ENCODE measurements at places on chromosomes 11 and 22.

DNA sequence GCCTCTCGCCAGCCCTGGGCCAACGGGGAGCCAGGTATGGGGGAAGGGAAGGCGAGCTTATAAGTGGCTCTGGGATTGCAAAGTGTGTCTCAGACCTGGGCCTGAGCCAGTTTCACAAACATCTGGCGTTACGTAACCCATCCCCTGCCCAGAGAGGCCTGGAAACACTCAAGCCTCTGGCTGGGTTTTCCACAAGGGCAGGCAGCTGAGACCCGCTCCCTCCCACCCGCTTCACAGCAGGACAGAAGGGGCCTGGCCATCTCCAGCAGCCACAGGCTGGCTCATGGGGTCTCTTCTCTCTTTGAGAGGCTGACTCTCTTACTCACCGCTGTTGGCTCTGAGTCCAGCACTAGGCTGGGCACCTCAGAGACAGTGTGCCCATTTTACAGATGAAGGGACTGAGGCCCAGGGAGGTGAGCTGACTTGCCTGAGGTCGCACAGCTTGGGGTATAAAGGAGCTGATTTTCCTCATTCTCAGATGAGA lies 44.5 kb downstream of the TRIOBP start:
- DNase-seq: no peak

- DNase-seq: no peak
Observed at GRCh38 chr11:85530634-85531033, 96.5 kb downstream of the DLG2 start.

DNA sequence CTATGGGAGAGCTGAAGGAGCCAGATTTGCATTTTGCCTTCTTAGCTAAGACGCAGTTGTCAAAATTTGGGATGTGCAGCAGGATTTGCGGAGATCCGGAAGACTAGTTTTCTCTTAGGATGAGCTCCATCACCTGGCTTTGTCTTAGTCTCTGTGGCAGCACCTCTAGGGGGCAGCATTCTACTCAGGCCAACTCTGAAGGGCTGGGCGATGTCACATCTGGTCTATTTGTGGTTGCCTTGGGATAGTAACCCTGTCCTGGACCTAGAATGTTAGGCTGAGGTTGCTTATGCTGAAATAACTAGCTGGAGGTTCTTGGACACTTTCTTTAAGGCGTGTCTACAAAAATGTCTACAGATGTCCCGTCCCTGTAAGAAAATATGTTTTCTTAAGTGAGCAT lies 116.2 kb downstream of the FAT3 start:
- peak; percentile 11 for DNase-seq

- DNase-seq: peak; percentile 69
Observed at GRCh38 chr22:23256986-23257888, 76.9 kb downstream of the BCR start.

DNA sequence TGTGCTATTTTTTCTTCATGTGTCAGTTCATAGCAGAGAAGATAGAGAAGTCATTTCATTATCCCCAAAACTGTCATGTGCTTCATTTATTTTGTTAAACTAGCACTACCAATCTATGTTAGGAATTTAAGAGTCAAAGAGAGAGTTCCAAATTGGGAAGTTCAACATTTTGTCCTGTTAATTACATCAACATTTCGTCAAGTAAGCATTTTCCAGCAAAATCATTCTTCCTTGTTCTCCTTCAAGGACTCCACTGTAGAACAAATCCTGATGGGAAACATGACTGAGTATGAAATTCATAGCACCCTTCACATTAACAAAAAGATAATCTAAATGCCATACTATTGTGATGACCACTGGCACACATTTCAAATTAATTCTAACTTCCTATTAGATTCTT lies 59.1 kb downstream of the PACSIN2 start:
- DNase-seq: no peak

GRCh38 chr11:78085972-78086371 lies 6.3 kb upstream of the NDUFC2 start:
- no peak for DNase-seq

- no peak for DNase-seq
Observed at GRCh38 chr22:33553493-33553892, 366.8 kb downstream of the LARGE1 start.

- no peak for DNase-seq
Observed at GRCh38 chr11:128666397-128666796, 27.5 kb upstream of the FLI1 start.

DNA sequence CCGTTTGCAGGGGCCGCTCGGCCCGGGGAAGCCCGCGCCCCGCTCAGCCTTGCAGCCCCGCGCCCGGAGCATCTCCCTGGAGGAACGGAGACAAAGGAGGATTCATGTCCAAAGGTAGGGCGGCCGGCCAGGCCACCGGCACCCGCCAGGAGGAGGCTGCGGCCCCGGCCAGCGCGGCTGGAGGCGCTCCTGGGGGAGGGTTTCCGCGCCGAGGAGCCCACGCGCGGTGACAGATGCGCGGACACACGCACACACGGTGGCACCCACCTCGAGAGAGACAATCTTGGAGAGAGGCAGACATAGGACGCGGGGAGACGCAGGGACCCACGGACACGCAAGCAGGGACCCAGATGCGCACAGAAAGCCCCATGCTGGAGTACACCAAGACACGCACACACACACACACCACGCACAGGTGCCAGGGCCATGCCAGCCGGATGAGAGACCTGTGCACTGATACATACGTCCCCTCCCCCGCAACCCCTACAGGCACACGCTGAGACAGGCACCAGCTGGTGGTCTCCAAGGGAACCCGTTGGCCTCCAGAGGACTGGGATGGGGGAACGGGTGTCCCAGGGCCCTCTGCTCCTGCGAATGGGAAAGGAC lies 7.8 kb downstream of the SEPTIN3 start:
- DNase-seq: no peak

- no peak for DNase-seq
Observed at GRCh38 chr11:16816358-16817270, 78.2 kb downstream of the C11orf58 start.

DNA sequence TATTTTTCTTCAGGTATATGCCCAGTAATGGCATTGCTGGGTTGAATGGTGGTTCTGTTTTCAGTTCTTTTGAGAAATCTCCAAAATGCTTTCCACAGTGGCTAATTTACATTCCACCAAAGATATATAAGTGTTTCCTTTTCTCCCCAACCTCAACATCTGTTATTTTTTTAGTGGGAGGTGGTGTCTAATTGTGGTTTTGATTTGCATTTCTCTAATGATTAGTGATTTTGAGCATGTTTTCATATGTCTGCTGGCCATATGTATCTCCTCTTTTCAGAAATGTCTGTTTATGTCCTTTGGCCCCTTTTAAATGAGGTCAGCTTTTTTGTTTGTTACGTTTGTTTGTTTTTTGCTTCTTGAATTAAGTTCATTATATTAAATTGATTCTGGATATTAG lies 760.2 kb downstream of the KCNA4 start:
- DNase-seq: no peak

DNA sequence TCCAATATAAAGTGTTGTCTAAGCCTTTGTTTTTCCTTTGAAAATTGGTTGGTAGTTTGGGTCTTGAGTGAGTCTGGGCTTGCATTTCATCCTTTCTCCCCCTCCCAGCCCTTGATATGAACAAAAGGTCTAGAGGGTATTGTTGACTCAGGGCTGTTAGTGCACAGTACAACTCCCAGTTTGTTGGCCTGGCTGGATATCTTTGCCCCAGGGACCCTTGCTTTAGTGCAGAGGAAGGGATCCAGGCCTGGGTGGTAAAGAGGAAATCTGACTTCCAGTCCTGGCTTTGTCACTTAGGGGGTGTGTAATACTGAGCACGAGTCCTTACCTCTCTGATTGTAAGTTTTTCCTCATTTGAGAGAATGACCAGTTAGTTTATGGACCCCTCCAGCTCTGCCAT lies 330.4 kb downstream of the TMEM135 start:
- no peak for DNase-seq

GRCh38 chr22:46638601-46639431 lies 18.6 kb downstream of the GRAMD4 start:
- no peak for DNase-seq

DNA sequence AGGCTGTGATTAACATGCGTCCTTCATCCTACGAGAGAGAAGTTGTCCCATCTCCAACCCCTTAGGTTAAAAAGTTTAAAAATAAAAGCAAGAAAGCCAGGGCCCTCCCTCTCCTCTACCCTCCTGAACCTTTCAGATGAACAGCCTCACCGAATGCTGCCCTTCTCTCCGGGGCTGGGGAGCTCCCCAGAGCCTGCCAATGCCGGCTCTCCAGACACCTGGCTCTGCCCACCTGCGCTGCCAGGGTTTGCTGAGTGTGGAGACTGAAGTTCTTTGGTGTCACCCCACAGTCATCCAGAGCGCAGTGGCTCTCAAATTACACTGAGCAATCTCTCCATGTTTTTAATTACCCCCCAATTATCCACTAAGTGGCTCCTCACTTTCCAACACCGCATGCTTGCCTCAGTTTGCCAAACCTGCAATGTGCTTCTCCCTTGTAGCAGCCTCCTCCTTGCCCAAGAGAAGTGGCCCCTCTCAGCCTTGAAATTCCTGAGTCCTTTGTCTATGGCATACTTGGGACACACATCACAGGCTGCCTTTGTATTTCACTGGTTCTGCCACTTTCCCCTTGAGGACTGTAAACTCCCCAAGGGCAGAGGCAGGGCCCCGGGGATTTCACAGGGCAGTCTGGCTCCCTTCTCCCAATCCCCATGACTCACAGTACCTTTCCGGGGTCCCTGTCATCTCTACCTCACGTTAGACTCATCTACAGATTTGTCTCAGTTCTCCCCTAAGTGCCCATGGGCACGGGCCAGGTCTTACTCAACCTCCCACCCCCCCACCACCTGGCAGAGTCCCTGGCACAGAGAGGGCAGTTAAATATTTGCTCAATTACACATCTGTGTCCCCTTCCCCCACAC lies 2.0 kb downstream of the MYH9 start:
- DNase-seq: no peak

- no peak for DNase-seq
Observed at GRCh38 chr11:101444164-101444563, 139.6 kb downstream of the TRPC6 start.

DNA sequence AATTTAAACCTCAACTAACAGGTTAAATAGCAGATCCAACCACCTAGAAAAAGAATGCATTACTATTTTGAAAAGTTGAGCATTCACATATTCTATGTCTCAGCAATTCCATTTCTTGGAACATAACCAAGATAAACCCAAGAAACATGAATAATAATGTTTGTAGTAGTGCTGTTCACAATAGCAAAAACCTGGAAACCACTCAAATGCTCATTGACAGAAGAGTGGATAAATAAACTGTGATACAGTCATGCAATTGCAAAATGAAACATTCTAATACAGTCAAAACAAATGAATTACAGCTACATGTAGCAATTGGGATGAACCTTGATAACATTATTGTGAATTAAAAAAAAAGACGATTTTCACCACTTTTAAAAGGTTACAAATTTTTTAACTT lies 162.8 kb upstream of the TMEM45B start:
- DNase-seq: no peak

DNA sequence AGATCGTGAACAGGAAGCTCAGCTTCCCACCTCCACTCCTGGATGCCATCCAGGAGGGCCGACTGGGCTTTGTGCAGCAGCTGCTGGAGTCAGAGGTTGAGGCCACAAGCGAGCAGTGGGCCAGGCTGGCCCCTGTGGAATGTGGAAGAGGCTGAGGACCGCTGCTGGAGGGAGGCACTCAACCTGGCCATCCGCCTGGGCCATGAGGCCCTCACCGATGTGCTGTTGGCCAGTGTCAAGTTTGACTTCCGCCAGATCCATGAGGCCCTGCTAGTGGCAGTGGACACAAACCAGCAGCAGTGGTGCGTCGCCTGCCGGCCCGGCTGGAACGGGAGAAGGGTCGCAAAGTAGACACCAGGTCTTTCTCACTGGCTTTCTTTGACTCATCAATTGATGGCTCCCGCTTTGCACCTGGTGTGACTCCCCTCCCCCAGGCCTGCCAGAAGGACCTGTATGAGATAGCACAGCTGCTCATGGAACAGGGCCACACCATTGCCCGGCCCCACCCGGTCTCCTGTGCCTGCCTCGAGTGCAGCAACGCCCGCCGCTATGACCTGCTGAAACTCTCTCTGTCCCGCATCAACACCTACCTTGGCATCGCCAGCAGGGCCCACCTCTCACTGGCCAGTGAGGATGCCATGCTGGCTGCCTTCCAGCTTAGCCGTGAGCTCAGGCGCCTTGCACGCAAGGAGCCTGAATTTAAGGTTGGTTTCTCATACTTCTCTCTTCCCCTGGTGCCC lies 24.9 kb downstream of the ART5 start:
- DNase-seq: no peak

GRCh38 chr11:73393011-73393380 lies 16.8 kb downstream of the RELT start:
- no peak for DNase-seq

DNA sequence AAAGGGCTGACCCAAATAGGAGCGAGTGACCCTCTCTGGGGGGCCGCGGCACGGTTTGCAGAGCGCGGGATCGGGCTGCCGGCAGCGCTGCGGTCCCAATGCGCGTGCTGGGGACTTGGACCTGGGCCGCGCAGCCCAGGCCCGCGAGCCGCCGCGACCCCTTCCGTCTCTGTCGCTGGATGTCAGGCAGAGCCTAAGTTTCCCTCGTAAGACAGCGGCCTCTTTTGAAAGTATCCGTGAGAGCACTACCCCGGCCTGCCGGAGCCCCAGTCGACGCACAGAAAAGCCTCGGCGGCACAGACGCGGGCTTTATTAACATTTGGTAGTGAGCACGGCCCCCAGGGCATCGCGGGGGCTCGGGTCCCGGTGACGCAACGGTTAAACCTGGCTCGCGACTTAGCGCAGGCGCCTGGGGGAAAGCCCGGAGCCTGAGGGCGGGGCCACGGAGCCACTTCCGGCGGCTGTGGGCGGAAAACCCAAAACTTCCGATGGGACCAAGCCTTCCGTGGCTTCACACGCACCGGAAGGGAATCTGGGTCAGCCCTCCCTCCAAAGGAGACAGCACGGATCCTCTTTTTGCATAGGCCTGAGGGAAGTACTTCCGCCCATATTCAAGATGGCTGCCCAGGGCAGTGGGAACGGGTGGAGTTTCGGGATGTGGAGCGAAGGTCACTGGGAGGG lies 14.8 kb downstream of the BAD start:
- peak; percentile 75 for DNase-seq

DNA sequence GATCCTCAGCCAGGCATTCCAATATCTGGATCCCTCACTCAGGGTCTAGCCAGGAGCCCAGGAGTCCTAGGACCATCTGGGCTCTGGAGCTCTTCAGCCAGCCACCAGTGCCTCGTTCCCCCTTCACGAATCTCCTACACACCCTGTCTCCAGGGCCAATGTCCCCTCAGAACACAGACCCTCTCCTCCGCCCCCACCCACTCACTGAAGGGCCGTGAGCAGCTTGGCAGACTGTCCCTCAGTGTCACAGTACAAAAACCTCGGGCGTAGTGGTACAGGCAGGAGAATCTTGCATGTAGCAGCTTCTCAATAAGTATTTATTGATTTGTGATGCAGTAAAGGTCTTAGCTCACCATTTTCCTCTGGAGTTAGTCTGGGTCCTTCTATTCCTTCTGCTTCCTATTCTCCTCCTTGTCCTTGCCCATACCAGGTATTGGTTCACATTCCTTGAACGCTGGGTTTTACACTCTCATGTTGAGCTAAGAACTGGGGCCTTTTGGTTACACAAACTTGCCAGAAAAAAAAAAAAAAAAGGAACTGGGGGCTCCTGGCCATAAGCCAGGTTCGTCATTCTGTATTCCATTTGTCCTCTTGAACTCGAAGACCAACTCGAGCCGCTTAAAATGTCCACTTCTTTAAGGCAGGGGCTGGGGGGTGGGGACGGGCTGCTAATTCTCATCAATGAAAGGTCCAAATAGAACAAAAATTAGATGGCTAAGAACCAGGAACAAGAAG lies 2.3 kb downstream of the CXCR5 start:
- no peak for DNase-seq
